ENCODE measurements at places on chromosomes 1 and 21.

GRCh38 chr1:225998560-225999226 is 450 bp downstream of the SDE2 start:
- DNase-seq, result no peak

DNA sequence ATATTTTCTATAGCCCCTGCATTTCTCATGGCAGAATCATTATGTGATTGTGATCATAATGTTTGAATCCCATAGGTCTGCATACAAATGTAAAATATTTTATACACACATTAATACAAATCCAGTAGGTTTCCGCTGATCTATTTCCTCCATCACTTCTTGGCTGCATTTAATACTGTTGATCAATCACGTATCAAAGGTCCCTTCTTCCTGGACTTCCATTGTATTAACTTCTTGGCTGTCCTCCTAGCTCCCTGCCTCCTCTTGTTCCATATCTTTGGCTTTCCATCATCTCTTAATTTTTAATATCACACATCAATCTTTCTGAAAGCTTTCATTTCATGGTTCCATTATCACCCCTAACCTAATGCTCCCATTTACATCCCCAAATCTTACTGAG is 97.6 kb downstream of the PROX1 start:
- no peak for DNase-seq

DNA sequence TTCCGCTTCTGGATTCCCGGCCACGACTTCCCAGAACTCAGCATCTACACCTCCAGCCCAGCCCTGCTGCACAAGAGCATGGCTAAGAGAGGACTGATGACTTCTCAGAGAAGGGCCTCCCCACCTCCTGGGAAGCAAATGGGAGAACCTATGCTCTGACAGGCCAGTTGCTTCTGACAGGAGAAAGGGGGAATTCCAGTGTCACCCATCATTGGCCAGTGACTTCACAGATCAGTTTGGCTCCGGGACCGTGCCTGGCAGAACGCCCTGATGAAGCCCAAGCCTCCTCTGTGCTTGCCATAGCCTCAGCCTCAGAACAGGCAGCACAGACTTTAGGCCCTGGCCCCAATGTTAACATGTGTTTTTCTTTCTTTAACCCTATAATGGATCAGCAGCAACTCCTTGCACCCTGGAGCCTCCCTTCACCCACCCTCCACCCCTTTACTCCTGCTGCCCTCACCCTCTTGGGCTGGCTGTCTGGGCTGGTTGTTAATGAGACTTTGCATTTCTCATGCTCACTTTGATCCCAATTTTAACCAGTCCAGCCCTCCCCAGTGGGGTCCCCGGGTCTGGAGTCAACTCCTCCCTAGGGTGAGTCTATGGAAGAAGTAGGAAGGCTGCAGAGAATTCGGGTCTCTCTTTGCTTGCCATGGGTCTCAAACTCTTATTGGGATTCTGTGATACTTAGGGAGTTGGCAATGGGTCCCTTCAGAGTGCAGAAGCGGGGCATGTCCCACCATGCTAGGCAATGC is 42.7 kb upstream of the SLC30A1 start:
- DNase-seq, result no peak

DNA sequence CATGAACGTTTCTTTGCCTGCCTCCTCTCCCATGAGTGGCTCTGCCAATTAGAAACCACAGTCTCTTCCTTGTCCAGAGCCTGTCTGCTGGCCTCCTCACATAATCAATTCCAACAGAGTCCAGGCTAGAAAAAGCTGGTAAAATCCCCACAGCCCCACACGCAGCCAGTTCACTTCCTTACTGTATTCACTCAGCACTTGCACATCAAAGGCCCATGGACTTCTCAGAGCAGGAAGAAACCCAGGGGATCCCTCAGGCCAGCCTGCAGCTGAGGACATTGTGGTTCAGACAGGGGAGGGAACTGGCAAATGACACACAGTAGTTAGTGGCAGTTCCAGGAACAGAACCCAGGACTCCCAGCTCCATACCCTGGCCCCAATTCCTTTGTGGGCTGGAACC is 171.6 kb upstream of the EDN2 start:
- no peak for DNase-seq

DNA sequence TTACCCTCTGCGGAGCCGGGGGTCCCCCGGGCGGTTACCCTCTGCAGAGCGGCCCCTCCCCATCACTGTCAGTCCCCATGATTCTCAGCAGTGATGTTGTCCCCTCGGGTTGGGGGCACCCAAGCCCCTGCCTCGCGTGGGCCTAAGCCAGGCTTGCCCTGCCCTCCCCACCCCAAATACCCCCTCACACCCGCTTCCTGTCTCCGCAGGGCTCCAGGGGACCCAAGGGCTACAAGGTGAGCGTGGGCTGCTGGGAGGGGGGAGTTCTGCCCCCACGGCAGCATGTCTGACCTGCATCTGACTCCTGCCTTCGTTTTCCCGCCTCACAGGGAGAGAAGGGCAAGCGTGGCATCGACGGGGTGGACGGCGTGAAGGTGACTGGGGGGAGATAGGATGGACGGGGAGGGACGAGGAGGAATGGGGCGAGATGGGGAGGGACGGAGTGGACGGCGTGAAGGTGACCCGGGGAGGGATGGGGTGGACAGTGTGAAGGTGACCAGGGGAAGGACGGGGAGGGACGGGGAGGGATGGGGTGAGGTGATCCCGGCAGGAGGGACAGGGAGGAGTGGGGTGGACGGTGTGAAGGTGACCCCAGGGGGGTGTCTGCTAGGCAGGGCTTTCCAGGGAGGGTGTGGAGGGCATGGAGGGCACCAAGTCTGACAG is 8.6 kb downstream of the COL6A1 start:
- DNase-seq, result no peak

- peak; percentile 3 for DNase-seq
These were observed 223.1 kb downstream of the RPS6KC1 start for GRCh38 chr1:213274140-213274539.

DNA sequence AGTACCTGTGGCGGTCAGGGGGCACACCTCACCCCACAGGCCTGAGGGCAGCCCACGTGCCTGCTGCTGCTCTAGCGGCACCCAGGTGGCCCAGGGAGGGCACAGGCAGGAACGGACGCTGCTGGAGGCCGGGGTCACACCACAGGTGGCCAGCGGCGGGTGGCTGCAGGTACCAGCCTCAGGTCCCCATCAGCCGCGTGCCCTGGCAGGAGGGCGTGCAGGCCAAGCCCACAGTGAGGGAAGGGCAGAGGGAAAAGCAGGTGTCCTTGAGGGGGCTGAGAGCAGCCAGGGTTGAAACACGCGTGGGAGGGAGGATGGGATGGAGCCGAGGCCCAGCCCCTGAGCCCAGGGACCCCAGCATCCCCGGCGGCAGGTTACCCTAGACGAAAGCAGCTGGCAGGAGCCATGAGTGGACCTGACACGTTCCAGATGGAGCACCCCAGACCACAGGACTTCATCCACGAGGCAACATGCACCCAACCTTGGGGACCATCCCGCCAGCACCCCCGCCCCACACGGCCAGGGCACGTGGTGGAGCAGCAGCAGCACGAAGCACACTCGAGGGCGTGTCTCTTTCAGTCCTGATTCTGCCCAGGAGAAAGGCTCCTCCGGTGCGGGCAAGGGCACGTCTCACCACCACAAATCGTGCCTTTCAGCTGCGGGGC is 3.7 kb downstream of the SLC19A1 start:
- DNase-seq, result no peak
